ENCODE measurements at places on chromosomes 16 and 17.

- DNase-seq: peak; percentile 14
Observed at GRCh38 chr17:909642-910323, 69.8 kb downstream of the NXN start.

- DNase-seq: no peak
Observed at GRCh38 chr16:19168371-19169081, 486 bp downstream of the SYT17 start.

GRCh38 chr17:72696156-72696555 is 396.3 kb downstream of the SLC39A11 start:
- no peak for DNase-seq

GRCh38 chr17:29566473-29567303 is at the start of gene ABHD15:
Gene ABHD15, minus strand, starts transcription at chr17:29567037. Its CDS starts 71 bp downstream, at chr17:29566966.
- no peak for DNase-seq

DNA sequence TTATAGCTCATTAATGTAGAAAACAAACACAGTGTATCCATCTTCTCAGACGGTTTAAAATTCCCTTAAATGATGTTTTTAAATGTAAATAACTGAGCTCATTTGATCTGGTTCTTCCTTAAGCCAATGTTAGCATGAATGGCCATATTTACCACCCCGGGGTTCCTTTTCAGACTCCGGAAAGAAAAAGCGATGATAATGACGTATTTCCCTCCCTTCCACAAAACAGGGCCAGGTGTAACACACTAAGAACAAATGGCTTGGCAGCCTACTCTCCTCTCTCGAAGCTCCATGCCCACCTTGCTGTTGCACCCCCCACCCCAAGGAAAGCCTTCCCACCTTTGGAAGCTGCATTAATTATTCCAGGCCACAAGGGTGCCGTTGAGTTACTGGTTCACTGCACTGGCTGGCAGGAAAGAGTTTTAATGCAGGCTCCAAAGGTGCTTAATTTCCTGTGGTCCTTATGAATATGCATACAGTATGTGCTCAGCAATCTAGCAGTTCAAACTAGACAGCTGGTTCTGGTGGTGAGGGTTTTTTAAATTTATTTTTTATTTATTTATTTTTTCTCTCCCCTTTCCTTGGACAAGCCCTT is 378.9 kb downstream of the WWOX start:
- DNase-seq: no peak

- no peak for DNase-seq
Observed at GRCh38 chr16:23859713-23860269, 24.0 kb downstream of the PRKCB start.

DNA sequence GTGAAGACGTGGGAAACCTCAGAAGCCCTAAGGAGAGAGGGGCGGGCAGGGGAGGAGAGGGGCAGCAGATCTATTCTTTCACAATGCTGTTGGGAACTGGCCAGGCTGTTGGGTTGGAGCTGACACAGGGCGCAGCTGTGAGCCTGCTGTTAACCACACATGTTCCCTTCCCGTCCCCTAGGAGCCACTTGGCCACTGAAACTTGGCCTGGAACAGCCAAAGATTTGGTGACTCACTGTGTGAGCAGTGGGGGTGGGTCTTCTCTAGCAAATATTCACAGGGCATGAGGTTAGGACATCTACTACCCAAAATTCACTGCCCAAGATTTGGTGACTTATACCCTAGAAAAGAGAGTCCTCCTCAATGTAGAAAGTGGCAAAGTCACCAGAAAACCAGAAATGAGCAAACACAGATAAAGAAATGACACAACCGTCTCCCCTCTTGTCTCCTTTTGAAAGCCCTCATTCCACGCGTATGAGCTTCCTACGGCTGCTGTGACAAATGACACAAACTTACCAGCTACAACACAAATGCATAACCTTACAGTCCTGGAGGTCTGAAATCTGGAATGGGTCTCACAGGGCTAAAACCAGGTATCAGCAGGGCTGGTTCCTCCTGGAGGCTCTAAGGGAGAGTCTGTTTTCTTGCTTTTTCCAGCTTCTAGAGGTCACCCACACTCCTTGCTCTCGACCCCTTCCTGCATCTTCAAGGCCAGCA is 6.3 kb downstream of the TBC1D16 start:
- no peak for DNase-seq

DNA sequence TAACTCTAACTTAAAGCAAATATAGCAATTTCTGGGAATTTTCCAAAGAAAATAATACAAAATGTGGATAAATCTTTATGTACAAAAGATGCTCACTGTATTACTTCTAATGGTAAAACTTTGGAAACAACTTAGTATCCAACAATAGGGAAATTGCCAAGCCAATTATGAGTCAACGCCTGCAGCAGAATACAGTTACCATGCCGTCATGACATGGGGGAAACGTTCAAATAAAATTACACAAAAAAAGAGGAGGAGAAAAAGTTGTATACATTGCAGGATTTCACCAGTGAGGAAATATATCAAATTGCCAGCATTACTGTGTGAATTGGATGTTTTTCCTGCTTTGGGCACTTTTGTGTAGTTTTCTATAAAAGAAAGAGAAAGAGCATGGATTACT is 469.6 kb downstream of the SOX9 start:
- no peak for DNase-seq

Data from kidney capillary endothelial cell (primary cell).